Stimulated activated CD8-positive, alpha-beta memory T cell treated with anti-CD3 and anti-CD28 coated beads, Interleukin-12 subunit alpha, Interleukin-12 subunit beta, amount 100 ng/mL, for 1 hour (primary cell): ENCODE measurements at places on chromosomes 1 and 21.

GRCh38 chr21:16358784-16359183 lies 629.0 kb downstream of the USP25 start:
- no peak for DNase-seq

GRCh38 chr21:20618878-20619277 lies 379.3 kb upstream of the NCAM2 start:
- no peak for DNase-seq

- no peak for DNase-seq
Measured at GRCh38 chr1:180892675-180893074, 20.0 kb upstream of the KIAA1614 start.

- DNase-seq: no peak
Measured at GRCh38 chr1:221793439-221794078, 51.7 kb upstream of the DUSP10 start.

DNA sequence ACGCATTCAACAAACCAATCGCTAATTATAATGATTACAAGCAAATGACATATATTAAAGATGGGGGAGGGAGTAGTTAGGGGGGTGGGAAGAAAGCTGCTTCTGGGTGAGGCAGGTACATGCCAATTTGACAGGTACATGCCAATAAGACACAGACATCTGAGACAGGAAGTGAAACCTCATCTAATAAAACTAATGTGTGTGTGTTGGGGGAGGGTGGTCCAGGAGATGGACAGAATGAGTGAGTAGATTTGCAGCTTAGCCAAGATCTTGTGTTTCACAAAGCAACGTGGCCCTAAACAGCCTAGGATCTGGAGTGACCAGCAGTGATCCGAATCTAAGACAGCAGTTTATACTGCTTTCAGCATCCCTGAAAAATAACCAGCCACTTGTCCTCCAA lies 10.8 kb downstream of the CFAP45 start:
- no peak for DNase-seq

DNA sequence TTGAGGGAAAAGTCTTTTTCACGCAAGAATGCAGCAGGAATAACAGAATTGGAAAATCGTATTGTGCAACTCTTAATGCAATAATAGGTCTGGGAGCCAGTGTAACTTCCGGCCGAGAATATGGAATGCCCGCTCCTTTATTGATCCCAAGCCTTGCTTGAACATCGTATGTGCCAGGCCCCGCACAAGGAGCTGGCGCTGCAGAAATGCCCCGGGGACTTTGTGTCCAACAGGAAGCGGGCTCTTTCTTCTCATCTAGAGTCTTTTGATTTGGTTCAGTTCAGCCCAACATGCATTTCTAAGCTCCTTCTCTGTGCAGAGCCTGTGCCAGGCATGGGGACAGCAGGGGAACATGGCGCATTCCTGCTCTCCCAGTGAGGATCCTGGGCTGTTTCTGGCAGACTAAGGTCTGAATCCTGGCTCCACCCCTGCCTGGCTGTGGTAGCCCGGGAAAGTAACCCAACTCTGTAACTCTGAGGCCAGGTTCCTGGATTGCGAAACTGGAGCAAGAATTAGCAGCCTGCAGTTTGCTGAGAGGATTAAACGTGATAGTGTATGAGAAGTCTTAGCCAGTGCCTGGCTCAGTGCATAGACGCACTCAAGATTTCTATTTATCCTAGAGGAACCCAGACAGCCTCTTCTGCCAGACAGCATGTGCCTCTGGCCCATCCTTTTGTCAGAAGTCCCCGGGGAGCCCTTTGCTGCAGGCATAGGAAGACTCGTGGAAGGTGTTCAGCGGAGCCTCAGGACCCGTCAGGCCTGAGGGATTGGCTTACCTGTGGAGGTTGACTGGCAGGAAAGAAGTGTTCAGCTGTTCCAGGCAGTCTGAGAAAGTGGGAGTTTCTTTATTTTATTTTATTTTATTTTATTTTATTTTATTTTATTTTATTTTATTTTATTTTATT lies 987 bp upstream of the CDCP2 start:
- no peak for DNase-seq

DNA sequence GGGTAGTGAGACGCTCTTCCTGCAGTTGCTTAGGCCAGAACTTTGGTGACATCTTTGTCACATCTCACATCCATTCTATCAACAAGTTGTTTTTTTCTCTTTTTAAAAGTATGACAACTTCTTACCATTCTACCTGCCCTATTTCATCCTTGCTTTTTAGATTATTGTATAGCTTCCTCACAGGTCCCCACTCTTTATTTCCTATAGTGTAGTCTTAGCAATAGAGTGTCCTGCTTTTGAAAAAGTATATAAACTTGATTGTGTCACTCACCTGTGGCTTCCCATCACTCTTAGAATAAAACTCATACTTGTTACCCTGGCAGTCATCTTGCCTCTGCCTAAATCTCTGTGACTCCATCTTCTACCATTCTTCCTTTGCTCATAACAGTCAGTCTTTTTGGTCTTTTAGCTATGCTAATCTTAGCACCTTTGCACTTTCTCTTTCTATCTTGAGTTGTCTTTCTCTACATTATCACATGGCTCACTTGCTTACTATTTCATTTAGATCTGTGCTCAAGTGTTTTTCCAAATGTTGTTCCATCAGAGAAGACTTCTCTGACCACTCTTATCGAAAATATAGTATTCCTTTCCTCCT lies 9.5 kb downstream of the CDC73 start:
- no peak for DNase-seq

DNA sequence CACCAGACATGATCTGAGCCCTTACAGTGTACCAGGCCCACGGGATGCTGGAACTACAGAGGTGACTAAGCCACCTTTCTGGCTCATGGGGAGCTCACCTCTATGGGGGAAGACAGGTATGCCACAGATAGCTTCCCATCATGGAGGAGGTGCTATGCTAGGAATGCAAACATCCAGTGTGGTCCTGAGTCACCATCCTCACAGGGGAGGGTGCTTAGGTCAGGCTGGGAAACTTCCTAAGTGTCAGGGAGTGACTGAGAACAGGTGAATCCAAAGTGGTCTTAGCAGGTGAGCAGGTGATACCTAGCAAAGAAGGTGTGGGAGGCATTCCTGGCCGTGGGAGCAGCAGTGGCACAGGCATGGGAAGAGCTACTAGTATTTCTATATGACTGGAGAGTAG lies 8.6 kb upstream of the RASSF5 start:
- no peak for DNase-seq

- no peak for DNase-seq
Measured at GRCh38 chr1:149916898-149917252, 769 bp downstream of the SV2A start.

- DNase-seq: no peak
Measured at GRCh38 chr1:236168716-236169429, 26.5 kb downstream of the GPR137B start.

GRCh38 chr1:186079084-186079684 lies 295.9 kb downstream of the TPR start:
- DNase-seq: no peak

DNA sequence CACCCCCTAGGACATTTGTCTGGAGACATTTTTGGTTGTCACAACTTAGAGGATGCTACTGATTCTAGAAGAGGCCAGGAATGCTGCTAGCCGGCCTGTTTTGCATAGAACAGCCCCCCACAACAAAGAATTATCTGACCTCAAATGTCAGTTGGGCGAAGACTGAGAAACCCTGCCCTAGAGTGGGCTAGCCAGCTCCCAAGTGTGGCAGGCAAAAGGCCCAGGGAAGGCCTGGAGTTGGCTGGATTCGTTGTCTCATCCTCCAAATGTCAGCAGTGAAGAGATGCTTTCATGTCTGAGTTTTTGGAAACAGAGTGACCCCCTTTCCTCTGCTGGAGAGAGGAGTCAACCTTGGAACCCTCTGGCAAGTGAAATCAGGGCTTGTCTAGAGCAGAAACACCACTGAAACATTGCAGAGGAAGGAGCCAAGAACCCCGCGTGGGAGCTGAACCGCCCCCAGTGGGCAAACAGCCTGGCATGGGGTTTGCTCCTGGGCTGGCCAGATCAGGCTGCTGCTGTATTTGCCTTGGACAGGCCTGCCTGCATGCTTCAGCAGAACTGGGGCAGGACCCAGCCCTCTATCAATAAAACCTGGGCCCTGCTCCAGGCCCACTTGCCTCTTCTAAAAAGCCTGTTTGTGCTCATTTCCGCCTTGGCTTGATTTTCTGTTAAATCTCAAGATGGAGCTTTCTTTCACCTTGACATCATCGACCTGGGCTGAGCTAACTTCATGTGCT lies 32.9 kb downstream of the RASSF5 start:
- DNase-seq: no peak

DNA sequence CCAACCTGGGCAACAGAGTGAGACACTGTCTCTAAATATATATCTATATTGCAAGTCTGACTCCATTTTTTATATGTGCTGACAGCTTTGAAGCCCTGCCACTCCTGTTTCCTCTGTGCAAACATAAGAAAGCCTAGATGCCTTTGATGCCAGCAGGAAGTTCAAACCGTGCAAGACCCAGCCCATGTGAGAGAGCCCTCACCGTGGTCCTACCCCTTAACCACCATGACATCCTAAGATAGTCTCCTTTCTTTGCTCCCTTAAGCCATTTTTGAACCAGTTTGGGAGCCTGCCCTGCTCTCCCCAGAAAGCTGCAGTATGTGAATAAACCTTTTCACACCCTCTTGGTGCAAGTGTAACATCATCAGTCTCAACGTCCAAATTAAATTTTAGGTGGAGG lies 3.7 kb upstream of the DIPK1A start:
- no peak for DNase-seq

- no peak for DNase-seq
Measured at GRCh38 chr1:153390938-153391710, at the start of gene S100A8. Gene S100A8, minus strand, starts transcription at chr1:153391073. Its CDS starts 538 bp downstream, at chr1:153390535.

DNA sequence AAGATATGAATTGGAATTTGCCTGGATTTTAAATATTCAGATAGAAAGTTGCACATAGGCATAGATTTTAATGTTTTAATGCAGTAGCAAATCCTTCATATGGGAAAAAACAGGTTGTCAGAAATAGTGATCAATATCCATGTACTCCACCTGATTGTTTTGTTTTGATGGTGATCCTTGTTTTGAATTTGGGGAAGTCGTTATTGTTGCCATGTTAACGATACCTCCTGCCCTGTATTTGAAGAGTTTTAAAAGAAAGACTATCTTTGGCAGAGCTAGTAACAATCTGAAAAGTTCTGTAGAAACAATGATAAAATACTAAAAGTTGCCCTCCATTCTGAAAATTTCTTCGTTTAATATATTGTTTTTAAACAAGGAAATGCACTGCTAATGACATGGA lies 1.1 kb downstream of the CEP350 start:
- DNase-seq: no peak
